ENCODE measurements at places on chromosomes 5 and 9.
A peak's percentile ranks its signal among the peaks of the same experiment; 100 is the strongest.

GRCh38 chr5:42397267-42397666 is 26.0 kb upstream of the GHR start:
- no peaks in the 10 kb centered on the region for H3K4me1 ChIP-seq
- no peak overlapping the region for H3K4me3 ChIP-seq
- no peaks in the 10 kb centered on the region for H3K36me3 ChIP-seq
- H3K27me3 ChIP-seq = no peaks in the 10 kb centered on the region
- H3K27ac ChIP-seq = no peak overlapping the region

DNA sequence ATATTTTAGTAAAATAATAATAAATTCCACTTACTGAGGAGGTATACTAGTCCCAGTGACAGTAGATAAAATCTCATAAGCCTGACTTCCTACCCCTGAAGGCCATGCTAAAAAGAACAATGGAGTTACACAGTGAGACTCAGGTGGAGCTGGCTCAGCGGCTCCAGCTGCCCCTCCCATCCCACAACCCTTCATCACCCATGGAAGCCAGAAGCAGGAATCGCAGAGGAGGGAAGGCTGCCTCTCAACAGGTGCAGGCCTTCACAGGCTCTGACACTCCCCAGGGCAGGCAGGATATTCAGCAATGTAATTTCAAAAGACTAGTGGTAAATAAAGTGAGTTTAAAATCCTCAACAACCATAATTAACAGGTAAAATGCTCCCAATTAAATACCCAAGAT is 67.5 kb downstream of the FANCC start:
- H3K27ac ChIP-seq = no peak overlapping the region
- no peak overlapping the region for H3K4me3 ChIP-seq
- no peaks in the 10 kb centered on the region for H3K27me3 ChIP-seq
- H3K4me1 ChIP-seq = no peaks in the 10 kb centered on the region

DNA sequence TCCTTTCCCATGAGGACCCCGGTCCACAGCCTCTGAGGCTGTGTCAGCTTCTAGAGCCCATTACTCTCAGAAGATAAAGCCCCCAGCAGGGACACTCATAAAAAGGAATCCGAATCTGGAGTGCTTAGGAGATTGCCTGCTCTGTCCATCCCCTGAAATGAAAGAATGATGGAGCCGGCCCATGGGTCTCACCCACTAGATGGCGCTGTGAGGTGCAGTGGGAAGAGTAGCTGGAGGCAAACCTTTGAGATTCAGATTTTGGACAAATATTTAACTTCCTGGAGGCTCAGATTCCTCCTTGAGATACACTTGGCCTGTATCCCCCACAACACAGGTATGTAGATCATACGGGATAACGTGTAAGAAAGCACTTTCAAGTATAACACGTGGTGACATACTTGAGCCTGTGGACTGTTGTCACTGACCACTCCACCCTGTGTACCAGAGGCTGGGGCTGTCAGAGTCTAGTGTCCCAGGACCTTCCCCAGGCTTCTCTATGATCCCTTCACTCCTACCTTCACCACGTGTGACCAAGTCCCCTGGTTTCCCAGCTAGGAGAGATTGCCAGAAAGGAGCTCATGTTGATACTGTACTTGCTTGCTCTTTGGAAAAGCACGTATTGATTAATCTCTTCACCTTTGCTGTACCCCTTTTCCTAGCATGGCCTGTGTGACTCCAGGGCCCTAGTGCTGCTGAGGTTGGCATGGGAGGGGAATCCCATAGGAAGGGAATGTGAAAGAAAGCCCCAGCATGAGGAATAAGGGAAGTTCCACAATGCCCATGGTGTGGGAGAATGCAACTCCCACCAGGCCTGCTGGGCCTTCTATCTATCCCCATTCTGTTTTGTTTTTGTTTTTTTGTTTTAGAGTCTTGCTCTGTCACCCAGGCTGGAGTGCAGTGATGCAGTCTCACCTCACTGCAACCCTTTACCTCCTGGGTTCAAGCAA is 32.1 kb downstream of the TRMO start:
- H3K36me3 ChIP-seq = no peaks in the 10 kb centered on the region
- DNase-seq = no peak
- no peaks in the 10 kb centered on the region for H3K27me3 ChIP-seq
- no peak overlapping the region for H3K4me3 ChIP-seq

- no peaks in the 10 kb centered on the region for H3K27me3 ChIP-seq
Observed at GRCh38 chr9:28648723-28649122, 1075.4 kb upstream of the C9orf72 start.

DNA sequence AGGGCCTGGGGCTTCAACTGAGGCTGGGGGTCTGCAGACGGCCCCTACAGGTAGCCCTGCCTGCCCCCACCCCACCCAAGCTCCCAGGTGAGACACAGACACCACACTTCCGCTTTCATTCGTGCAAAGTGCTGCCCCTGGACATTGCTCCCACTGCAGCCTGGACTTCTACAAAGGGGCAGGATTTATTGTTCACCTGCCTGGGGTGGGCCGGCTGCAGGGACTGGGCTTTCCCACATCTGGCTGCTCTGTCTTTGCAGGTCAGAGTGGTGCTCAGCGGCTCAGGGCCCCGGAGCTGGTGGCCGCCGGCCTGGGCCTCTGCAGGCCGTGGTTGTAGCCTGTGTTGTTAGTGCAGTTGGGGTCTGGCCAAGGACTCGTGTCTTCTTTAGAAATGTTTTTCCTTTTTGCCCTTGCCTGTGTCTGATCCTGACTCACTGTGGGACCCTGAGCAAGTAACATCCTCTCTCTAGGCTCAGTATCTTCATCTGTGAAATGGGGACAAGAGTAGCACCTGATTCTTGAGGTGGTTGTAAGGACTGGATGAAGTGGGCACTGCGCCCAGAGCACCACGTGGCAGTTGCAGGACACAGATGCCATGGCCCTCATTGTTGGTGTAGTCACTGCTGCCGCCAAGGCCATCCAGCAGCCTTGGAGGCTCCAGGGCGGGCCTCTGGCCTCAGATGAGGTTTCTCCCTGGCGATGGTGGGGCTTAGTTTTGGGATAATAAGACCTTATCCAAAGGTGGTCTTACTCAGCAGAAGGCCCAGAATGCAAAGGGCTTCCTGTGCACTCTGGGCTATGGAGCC is 143.9 kb downstream of the CACNA1B start:
- no peaks in the 10 kb centered on the region for H3K27me3 ChIP-seq
- H3K36me3 ChIP-seq = no peaks in the 10 kb centered on the region
- no peak overlapping the region for H3K4me3 ChIP-seq
- H3K27ac ChIP-seq = no peak overlapping the region
- H3K4me1 ChIP-seq = no peaks in the 10 kb centered on the region

DNA sequence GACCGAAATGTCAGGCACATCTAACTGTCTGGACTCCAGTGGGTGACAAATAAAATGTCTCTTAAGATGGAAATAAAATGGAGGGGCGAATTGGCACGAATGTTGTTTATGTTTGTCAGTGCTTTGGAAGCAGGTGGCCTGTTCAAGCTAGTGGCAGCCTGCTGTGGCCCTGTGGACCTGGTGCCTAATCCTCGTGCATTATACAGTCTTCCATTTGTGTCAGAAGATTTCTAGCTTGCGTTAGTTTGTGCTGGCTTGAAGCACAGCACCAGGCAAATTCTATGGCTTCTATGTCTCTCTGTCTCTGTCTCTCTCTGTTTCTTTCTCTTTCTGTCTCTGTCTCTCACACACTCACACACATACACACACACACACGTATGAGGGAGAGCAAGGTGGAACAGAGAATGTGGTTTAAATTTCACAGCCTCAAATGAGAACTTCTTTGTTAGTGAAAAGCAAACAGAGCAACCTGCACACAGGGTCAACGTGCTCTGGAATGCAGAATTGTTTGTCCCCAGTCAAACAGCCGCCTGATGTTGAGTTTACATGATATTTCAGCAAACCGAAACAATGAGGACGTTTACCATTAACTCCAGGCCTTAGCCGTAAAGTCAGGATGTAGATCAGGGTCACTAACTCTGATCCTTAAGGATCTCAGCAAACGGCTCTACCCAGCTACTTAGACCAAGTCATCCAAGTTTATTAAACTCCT is 39.0 kb upstream of the CD180 start:
- H3K27me3 ChIP-seq = peaks cover 3% of the 10 kb centered on the region
- no peaks in the 10 kb centered on the region for H3K4me1 ChIP-seq
- no peak overlapping the region for H3K4me3 ChIP-seq
- no peaks in the 10 kb centered on the region for H3K36me3 ChIP-seq
- no peak for DNase-seq

DNA sequence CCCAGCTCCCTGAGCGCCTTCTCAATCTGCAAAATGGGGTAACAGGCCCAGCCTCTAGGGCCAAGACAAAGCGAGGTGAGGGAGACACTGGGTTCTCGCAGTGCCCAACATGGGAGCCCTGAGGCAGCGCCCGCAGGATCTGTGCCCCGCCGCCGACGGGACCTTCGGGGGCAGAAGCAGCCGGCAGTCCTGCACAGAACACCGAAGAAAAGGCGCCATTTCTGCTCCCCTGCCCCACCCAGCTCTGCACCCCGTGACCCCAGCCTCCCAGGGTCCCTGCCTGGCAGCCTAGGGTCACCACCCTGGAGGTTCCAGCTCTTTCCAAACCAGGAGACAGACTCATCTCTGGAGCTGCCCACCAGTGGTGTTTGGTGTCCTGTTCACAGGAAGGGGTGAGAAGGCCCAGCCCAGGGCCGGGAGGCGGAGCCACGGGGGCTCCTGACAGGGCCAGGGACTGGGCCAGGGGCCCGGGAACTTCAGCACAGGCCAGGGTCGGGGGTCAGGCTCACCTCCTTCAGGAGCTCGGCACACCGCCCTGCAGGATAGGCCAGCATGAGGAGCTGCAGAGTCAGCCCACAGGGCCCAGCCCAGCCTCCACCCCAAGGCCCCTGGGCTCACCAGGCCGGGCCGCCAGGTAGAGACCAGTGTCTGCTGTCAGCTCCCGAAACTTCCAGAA is 3.3 kb downstream of the LCN8 start:
- no peaks in the 10 kb centered on the region for H3K4me1 ChIP-seq
- no peak overlapping the region for H3K27ac ChIP-seq
- no peaks in the 10 kb centered on the region for H3K36me3 ChIP-seq
- no peaks in the 10 kb centered on the region for H3K27me3 ChIP-seq

- H3K36me3 ChIP-seq = no peaks in the 10 kb centered on the region
- DNase-seq = no peak
- no peak overlapping the region for H3K27ac ChIP-seq
- H3K4me1 ChIP-seq = no peaks in the 10 kb centered on the region
- H3K4me3 ChIP-seq = no peak overlapping the region
Observed at GRCh38 chr5:158458086-158458485, 599.1 kb upstream of the CLINT1 start.

GRCh38 chr5:1007681-1008450 is 736 bp upstream of the NKD2 start:
- H3K36me3 ChIP-seq = no peaks in the 10 kb centered on the region
- H3K4me1 ChIP-seq = peaks cover 22% of the 10 kb centered on the region
- DNase-seq = no peak
- peak overlapping the region; percentile 48 for H3K27ac ChIP-seq
- no peak overlapping the region for H3K4me3 ChIP-seq

GRCh38 chr5:130109152-130109551 is 204.9 kb downstream of the CHSY3 start:
- H3K36me3 ChIP-seq = no peaks in the 10 kb centered on the region
- H3K4me3 ChIP-seq = no peak overlapping the region
- H3K27me3 ChIP-seq = no peaks in the 10 kb centered on the region
- H3K27ac ChIP-seq = no peak overlapping the region
- no peaks in the 10 kb centered on the region for H3K4me1 ChIP-seq

- H3K27ac ChIP-seq = no peak overlapping the region
- DNase-seq = no peak
- no peaks in the 10 kb centered on the region for H3K36me3 ChIP-seq
- no peaks in the 10 kb centered on the region for H3K27me3 ChIP-seq
- H3K4me1 ChIP-seq = no peaks in the 10 kb centered on the region
Observed at GRCh38 chr5:32465076-32465475, 20.5 kb upstream of the ZFR start.

DNA sequence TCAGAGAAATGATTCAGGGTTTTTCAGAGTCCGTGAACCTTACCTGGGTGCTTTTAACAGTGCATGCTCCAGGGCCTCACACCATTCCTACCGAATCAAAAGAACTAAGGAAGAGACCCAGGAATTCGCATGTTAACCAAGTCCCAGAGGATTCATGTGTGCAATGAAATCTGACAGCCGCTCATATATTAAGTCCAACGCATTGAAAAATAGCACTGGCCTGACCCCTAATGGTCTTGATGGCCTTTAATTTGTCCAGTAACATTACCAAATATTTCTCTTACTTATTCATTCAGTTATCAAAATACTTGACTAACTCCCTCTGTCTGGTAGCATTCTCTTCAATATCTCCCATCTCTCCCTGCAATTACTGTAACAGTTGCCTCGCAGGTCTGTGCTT is 55.0 kb upstream of the MARCHF11 start:
- no peak overlapping the region for H3K4me3 ChIP-seq
- no peaks in the 10 kb centered on the region for H3K27me3 ChIP-seq
- no peaks in the 10 kb centered on the region for H3K4me1 ChIP-seq
- DNase-seq = no peak
- no peaks in the 10 kb centered on the region for H3K36me3 ChIP-seq

DNA sequence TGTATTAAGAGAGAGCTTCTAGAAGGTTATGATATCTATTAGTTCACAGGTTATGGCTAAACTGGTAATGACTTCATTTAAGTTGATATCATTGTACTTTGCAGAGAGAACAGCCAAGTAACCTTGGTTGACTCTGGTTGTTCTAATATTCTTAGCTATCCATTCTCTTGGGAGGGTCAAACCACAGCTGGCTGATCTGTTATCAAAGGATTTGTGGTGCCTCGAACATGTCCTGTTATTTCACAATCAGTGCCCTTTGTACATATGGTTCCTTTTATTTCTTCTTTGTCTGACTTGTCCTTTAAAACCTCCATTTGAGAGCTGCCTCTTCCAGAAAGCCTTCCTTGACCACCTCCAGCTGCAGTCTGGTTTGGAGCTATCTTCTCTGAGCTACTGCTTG is 61.7 kb downstream of the PDE8B start:
- no peak overlapping the region for H3K4me3 ChIP-seq
- no peak for DNase-seq
- H3K4me1 ChIP-seq = no peaks in the 10 kb centered on the region
- H3K36me3 ChIP-seq = no peaks in the 10 kb centered on the region
- peaks cover 3% of the 10 kb centered on the region for H3K27me3 ChIP-seq
- H3K27ac ChIP-seq = no peak overlapping the region

DNA sequence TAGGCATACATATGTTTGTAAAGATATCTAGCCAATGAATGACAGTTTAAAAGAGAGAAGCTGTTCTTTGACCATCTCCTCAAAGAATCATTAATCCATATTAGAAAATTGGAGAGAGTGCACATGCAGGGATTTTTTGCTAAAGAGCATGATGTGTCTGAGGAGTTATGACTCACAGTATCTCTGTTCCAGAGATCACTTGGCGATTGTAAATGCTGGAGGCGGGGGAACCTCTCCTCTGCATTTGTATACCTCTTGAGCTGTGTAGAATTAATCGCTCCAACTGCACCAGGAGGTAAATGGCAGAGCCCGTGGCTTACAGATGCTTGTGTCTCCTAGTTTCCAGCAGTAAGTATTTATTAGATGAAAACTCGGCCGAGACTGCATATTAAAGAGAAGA is 3.6 kb upstream of the SPATA31D1 start:
- no peak overlapping the region for H3K27ac ChIP-seq
- no peaks in the 10 kb centered on the region for H3K4me1 ChIP-seq
- H3K36me3 ChIP-seq = no peaks in the 10 kb centered on the region
- H3K27me3 ChIP-seq = no peaks in the 10 kb centered on the region
- DNase-seq = no peak
